ENCODE measurements at places on chromosomes 12 and 14.
A peak's percentile ranks its signal among the peaks of the same experiment; 100 is the strongest.

- DNase-seq = no peak
These were observed 839.9 kb upstream of the MGAT4C start for GRCh38 chr12:87096082-87096585.

DNA sequence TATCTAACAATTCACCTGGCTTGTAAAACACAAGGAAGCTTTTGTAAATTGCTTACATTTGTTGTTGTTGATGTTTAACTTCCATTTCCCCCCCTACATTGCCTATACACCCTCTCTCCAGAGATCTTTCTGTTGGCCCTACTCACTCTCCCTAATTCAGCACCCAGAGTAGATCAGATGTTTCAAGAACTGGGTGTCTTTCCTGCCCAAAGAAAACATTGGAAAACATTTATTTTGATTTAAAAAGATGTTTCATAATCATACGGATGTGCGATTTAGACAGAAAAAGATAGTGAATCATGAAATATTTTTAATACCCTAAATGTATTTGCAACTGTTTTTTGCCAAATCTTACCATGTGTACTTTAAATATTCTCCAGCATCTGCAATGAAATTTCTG lies 446.4 kb upstream of the RGS6 start:
- no peak for DNase-seq

- DNase-seq = no peak
These were observed 10.9 kb downstream of the HDAC7 start for GRCh38 chr12:47808574-47809365.

- no peak for DNase-seq
These were observed 141.3 kb upstream of the FKBP4 start for GRCh38 chr12:2653461-2653965.

GRCh38 chr12:31406345-31406744 lies 80.4 kb upstream of the SINHCAF start:
- DNase-seq = no peak

- DNase-seq = no peak
These were observed 71.1 kb downstream of the PTCSC3 start for GRCh38 chr14:36105401-36105800.

DNA sequence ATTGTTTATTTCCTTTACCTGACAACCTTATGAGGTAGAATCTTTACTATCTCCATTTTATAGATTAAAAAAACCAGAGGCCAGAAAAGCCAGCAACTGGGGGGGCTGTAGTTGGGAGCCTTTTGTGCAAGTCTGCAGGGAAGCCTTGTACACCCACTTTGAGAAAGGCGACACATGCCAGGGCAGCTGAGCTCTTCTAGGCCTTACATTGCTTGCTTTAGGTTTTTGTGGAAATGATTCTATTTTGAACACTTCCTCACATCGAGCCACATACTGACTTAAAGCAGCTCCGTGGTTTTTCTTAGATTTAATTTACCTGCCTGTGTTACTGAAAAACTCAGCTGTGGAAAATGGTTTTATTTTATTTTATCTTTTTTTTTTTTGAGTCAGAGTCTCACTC lies 34.6 kb downstream of the EP400 start:
- no peak for DNase-seq

DNA sequence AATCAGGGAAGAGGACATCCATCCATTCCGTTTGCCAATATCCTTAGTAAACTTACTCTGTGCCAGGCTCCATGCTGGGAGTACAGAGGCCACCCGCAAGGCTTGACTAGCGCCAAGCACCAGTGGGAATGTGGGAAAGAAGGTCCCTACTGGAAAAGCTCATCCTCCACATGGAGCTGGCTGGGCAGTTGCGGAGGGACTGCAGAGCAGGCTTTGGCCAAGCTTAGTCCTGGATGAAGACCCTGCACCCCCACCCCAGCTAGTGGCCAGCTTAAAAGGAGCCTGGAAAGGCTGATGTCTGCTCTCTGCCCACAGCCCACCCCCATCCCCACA lies 22.4 kb upstream of the EIF2B2 start:
- no peak for DNase-seq

- DNase-seq = no peak
These were observed 433.0 kb downstream of the LRIG3 start for GRCh38 chr12:58487255-58487654.

DNA sequence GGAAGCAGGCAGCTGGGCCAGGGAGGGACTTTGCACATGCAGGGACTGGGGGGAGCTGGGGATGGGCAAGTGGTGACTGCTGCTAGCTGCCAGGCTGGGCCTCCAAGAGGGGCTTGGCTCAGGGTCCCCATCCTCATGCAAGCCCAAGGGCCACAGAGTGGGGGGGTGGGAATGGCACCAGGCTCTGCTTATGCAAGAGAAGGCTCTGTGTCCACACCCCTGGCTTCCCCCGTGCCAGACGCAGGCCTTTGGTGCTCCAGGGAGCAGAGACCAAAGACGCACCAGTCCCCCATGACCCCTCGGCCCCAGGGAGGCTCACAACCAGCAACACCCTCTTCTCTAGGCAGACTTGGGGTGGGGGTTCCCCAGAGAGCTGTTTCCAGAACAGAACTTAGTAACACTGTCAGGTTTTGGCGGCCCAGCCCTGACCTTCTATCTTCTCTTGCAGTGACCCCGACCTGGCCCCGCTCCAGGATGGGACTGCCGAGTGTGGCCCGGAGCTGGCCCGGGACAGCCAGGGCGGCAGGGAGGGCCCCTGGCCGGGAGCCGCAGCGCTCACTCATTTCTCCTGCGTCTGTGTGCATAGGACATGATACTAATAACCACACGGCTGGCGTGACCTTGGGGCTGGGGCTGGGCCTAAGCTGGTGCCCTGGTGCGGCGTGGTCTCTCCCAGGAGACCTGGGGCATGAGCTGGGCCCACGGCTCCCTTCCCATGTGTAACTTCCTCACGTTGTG lies 14.3 kb downstream of the XRCC3 start:
- DNase-seq = no peak

- DNase-seq = no peak
These were observed 74.9 kb downstream of the RMST start for GRCh38 chr12:97537501-97537900.

DNA sequence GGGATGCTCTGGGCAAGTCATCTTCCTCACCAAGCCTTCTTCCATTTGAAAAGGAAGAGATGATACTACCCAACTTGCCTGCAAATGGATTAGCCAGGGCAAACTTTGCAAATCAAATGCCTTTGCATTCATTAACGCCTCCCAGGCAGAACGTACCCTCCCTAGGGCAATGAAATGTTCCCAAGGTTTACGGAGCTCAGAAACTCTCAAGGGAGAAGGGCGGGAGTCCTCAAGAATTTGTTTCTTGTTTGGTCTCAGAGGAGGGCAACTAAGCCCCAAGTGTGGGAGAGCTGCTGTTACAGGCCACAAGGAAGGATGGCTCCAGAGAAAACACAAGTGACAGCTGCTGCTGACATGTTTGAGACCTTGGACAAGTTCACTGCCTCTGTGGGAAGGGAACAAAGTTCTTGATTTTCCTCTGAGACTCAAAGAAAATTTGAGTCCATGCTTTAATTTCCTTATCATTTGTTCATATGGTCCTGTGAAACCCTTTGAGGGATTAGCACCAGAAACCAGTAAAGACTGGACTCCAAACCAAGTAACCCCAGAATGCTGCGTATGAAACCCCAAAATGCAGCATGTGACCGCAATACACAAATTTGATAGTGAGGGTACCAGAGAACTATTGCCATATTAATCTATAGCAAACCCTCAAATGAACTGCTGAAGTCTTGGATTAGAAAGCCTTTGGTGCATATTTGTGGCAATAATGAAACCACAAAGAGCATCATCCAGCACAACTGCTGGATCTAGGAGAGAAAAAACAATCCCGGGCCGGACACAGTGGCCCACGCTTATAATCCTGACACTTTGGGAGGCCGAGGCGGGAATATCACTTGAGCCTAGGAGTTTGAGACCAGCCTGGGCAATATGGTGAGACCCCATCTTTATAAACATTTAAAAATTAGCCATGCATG lies 22.9 kb downstream of the SPTB start:
- no peak for DNase-seq

DNA sequence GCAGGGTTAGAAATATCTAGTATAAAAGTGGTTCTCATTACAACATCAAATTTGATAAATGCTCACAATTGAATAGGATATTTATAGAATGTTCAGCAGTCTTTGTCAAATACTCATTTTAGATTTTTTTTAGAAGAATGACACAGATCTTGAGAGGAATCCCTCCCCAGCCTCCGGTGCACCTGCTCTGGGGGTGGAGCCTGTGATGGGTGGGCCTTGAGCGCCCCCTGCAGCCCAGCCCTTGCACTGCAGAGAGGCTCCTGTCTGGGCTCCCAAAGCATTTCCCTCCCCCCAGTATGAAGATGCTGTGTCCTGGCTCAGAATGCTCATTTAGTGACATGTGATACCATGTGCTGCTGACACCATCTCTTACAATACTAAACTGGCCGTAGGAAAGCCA lies 792.3 kb downstream of the TMEM121 start:
- peak; percentile 26 for DNase-seq

All from stimulated activated CD4-positive, alpha-beta T cell treated with anti-CD3 and anti-CD28 coated beads, TNF-alpha, amount 100 ng/mL, for 1 hour (primary cell).